Omental fat pad (tissue), 4 donors: ENCODE measurements at places on chromosomes 3 and 15. TPM values are rescaled to one million over a fixed set of nuclear protein-coding genes. Genes with fewer than 3 reads are reported as not detected.

Gene HESX1
- total RNA-seq: 1.9 TPM

Gene AMT
- 1.6 TPM for total RNA-seq

Gene GOLGA8Q
- total RNA-seq: 3.3 TPM

DNA sequence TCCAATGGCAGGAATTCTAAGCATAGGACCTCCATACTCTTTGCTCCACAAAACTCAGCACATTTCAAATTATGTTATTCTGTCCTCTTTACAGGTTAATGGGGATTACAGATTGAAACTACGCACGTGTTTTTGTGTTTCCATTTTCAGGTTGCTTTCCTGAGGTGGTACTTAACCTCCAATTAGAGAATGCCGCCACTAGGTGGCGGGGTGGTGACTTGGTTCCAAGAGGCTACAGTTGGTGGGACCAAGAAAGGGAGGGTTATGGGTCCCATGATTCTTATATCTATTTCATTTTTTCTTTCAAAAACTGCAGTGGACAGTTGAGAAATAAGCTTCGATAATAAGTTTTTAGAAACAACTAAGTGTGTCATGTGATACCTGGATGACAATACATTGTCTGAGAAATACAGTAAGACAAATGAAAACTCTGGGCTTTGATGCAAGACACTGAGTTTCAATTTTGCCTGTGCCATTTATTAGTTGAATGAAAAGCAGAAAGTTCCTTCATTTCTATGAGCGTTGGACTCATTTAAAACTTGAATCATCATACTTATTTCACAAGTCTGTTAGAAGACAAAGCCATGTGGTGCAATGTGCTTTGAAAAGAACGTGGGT lies 539.0 kb downstream of the FGF12 start:
- DNase-seq: peak; percentile 30

GRCh38 chr15:100831467-100831866 lies 48.2 kb upstream of the ALDH1A3 start:
- no peak for DNase-seq

GRCh38 chr3:169663951-169664820 lies 674 bp upstream of the MECOM start:
- DNase-seq: no peak

- no peak for DNase-seq
Observed at GRCh38 chr15:98405013-98405412, 243.3 kb upstream of the IGF1R start.

DNA sequence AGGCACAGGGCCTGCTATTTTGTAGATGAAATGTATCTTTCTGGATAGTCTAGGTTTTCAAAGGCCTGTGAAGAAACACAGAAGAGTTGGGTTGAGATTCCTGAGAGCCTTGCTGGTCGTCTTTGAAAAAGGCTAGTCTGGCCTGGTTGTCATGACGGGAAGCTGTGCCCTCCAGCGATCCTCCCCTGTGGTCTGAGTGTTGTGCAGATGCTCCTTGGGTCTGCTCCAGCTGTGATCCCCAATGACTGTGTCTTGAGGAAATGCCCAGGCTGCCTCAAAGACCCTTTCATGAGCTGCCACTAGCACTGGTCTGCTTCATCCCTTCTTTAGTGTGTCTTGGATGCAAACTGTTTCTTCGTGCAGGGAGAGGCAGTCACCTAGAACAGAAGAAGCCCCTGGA lies 111.0 kb upstream of the SYNPR start:
- DNase-seq: no peak

DNA sequence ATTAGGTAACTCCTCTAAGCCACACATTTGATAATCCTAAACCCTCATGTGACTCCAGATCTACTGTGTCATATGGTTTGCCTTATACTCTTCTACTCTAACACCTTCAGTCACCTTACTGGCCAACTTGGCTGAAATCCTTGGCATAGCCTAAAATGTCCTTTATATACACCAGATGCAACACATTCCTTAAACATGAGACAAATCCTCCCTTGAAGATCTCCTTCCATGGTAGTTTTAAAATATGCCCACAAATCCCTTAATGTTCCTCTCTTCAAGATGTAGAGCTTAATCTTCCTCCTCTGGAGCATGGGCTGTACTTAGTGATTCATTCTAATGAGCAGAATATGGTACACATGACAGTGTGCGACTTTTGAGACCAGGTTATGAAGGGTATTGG lies 238.9 kb downstream of the SUCLG2 start:
- no peak for DNase-seq

GRCh38 chr15:77944002-77944867 lies 133.3 kb downstream of the TBC1D2B start:
- peak; percentile 59 for DNase-seq

DNA sequence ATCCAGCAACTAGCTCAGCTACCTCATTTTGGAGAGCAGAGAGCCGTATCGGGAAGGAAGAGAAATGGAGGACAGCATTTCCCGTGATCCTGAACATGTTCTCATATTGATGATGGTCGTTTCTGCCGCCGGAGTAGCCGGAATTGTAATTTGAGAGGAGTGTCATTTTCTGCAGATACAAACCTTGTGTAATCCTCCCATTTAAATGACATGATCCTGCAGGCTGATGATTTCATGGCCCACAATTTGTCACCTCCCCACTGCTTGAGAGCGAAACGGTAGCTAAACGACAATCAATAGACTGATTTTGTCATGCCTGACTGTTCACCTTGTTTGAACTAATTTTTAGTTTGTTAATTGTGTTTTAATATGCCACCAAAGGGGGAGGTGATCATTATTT lies 126.5 kb upstream of the CNTN6 start:
- DNase-seq: no peak

- no peak for DNase-seq
Observed at GRCh38 chr3:123424999-123425712, 23.7 kb downstream of the ADCY5 start.

GRCh38 chr3:56787258-56787775 lies 14.4 kb downstream of the ARHGEF3 start:
- DNase-seq: no peak

DNA sequence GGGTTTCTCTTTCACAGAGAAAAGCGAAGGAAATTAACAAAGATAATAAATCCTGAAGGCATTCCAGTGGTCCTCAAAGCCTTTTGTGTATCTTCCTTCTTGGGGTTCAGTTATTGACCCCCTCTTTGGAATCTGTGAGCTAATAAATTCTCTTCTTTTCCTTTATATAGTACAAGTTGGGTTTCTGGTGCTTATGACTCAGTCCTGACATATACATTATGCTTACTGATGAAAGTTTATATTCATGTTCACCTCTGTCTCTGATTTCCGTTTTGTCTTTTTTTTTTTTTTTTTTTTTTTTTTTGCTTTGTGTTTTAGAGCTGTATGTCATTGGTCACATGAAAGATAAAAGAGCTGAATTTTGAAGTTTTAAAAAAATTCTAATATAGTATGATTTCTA lies 230.7 kb upstream of the RBMS3 start:
- DNase-seq: no peak

- peak; percentile 36 for DNase-seq
Observed at GRCh38 chr15:77568973-77569728, 63.6 kb downstream of the LINGO1 start.

- DNase-seq: no peak
Observed at GRCh38 chr3:44400771-44401170, 62.2 kb downstream of the TCAIM start.

DNA sequence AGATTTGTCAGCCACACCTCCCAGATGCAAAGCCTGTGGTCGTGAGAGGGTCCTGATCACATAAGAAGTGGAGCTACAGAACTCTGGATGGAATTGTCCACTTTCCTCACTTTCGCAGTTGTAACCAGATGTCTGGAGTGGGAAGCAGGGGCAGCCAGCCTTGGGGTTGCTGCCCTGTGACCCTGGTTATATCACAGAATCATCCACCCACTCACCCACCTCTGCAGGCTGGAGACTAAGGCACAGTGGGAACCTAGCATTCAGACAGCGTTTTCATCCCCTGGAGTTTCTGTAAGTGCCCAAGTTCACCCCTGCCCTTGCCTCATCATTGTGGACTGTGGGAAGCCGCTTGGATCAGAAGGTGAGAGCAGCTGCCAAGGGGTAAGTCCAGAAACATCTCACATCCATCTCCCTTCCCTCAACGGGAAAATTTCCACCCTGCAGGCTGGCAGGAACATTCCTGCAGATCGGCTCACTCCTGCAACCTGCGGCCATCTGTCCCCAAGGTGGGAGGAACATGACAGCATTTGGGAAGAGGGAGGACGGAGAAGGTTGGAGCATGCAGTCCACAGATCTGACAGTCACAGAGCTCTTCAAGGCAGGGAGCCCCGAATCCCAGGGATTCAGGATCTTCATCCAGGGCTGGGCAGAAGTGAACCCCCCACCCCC lies 2.9 kb upstream of the IQSEC1 start:
- DNase-seq: no peak

DNA sequence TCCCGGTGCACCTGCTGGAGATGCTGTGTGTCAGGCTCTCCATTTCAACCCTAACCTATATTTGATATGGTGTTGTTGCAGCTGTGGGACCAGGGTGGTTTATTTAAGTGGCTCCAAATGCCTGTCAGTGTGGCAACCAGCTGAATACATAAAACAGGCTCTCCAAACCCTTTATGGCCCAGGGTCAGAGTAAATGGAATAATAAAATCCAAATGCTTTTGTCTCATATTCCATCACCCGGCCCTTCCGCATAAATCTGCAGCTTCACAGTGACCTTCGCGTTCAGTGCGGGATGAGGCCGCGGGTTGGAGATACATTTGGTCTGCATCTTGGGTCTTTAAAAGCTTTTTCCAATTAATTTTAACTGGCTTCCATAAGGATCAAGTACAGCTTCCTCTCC lies 382.1 kb upstream of the NR2F2 start:
- DNase-seq: no peak

- no peak for DNase-seq
Observed at GRCh38 chr15:74781431-74782258, at the start of gene CSK. Gene CSK (plus strand): TSS chr15:74782080. CDS start chr15:74798298, 16,218 bp downstream.

DNA sequence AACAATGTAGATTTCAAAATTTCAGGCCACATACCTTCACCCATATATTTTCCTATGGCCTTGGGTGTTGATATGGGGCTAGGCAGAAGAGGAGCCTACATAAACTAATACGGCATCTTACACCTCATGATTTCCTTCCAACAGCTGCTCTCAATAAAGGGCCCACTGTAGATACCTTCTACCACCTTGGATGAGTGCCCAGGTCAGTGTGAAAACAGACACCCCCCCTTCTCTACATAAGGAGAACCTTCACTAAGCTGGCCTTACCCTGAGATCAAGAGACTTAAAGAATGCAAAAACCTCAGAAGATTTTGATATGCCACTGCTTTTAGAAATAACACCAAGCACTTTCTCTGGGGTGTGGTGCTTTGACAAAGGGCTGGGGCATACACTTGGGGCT lies 42.7 kb downstream of the SH3BP5 start:
- DNase-seq: no peak
